ENCODE measurements at places on chromosomes 2 and 18.

DNA sequence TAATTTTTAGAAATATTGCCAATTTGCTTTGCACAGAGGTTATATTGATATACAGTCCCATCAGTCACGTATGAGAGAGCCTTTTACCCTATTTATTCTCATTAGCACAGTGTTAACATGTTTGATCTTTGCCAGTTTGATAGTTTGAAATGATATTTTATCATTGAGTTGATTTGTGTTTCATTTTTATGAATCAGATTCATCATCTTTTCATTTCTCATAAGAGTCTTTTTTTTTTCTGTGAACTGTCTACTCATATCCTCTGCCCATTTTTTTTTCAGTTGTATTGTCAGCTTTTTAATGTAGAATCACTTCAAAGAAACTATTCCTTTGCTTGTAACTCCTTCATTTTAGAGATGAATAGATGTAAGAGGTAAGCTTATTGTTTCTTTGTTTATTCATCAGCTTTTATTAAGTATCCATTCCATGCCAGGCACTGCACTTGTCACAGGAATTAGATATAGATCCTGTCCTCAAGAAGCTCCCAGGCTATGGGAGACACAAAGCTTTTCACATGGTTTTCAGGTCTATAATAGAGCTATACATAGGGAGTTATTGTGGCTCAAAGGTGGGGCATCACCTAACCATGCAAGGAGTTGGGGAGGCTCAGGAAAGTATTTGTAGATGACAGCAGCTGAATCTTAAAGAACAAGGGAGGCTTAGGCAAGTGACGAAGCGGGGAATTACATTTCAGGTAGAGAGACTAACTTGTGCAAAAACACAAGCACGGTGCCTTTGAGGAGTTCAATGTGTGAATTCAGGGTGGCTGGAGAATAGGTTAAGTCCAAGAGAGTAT is 42.1 kb downstream of the CD28 start:
- no peak for DNase-seq

GRCh38 chr2:206713746-206714145 is 4.5 kb downstream of the DYTN start:
- DNase-seq: no peak

DNA sequence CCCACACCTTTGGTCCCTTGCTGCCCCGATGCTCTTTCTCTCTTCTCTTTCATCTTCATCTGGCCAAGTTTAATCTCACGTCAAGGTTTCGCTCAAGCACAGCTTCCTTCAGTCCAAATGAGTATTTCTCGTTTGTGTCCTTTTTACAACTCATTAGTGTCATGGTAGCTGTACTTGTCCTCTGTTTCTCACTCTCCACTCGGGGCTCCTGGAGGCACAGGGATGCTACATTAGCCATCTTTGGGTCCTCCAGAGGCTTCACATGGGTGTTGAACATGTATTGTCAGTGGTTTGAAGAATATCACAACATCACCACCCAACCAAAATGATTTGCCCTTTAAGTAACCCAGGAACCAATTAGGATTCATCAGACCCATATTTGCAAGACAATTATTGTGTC is 30.4 kb downstream of the MYCN start:
- no peak for DNase-seq

GRCh38 chr2:84815146-84815545 is 65.7 kb downstream of the TRABD2A start:
- DNase-seq: no peak

DNA sequence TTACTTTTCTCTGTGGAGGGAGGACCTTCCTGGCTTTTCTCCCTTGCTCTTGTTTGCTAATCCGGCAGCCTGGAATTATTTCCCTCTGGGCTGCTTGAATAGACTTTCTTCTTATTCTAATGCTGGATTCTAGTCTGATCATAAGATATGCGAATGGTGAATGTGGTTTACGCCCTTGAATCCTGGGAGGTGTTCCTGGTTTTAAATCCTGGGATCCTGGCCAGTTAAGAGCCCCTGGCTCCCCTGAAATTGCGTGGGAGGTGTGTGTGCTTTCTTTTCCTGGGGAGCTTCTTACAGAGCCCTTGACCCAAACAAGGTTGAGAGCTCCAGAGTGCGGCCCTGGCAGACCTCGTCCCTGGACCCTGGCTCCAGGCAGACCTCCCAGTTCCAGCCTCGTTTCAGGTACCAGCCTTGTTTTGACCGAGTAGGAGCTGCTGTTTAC is 2.8 kb downstream of the SH3BP4 start:
- no peak for DNase-seq

Data from cerebellar nuclear complex (tissue), 1 donor.